NCI-H1930 (cell line): ENCODE measurements at places on chromosomes 12 and 14.

DNA sequence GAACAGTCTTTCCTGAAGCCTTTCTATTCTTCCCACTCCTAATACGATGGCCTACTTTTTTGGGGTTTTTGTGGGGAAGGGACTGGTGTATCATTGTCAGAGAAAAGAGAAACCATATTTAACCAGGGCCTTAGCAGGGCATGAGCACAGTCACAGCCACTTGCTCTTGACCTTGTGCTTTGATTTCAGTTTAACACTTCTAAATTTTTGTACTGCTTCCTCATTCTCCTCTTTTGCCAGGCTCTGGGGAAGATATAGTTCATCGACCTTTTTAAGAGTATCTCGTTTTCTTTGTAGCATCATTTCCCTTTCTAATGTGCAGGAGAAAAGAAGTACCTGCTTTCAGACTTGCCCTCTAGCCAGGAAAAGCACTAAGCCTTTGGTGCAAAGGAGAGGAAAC lies 2.2 kb downstream of the ZBTB1 start:
- no peak for DNase-seq

- DNase-seq, result no peak
These were observed 14.0 kb downstream of the TAMALIN start for GRCh38 chr12:52020539-52021336.

GRCh38 chr12:108816652-108817335 lies 40.6 kb downstream of the SSH1 start:
- DNase-seq, result no peak

DNA sequence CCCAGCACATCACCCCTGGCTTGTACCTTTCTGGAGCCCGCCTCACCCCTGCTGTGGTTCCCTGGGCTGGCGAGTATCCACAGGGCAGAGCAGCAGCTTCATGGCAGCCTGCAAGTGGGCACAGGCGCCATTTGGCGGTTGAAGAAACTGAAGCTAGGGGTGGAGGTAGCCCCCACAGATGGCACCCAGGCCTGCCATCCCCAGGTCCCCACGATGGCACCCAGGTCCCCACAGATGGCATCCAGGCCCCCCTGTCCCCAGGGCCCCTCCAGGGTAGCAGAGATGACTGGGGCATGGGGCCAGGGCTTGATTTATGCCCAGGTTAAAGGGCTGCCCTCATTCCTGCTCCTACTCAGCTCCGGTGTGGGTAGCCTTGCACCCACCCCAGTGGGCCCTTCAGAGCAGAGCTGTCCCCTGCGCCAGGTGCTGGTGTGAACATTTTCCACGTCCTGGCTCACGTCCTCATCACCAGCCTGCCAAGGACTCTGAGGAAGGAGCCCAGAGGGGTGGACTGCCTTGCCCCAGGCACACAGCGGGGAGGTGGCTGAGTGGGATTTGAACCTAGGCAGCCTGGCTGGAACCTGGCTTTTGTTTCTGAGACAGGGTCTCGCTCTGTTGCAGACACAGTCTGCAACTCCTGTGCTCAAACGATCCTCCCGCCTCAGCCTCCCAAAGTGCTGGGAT lies 8.7 kb downstream of the MMP17 start:
- DNase-seq, result no peak

GRCh38 chr12:79397609-79398008 lies 293.2 kb downstream of the PAWR start:
- DNase-seq, result no peak

GRCh38 chr14:98514016-98514415 lies 758.0 kb downstream of the BCL11B start:
- no peak for DNase-seq
